ENCODE measurements at places on chromosomes 2 and 18. TPM values are rescaled to one million over a fixed set of nuclear protein-coding genes. Genes with fewer than 3 reads are reported as not detected.

The OTOS gene
- total RNA-seq = not detected

The DNAJC5G gene
- not detected for total RNA-seq

The NETO1 gene
- not detected for total RNA-seq

The MROH2A gene
- not detected for total RNA-seq

The MTCL1 gene
- total RNA-seq = 5.3 TPM

The CDH20 gene
- 4.4 TPM for total RNA-seq

The IL36RN gene
- not detected for total RNA-seq

The DCDC2C gene
- not detected for total RNA-seq

The LIMS2 gene
- total RNA-seq = 20.9 TPM

The VWC2L gene
- total RNA-seq = not detected

The POTEC gene
- total RNA-seq = not detected

The ZSCAN30 gene
- total RNA-seq = 11.8 TPM

The GAL3ST2 gene
- total RNA-seq = 0.16 TPM

The PJVK gene
- 1.5 TPM for total RNA-seq

The MDH1 gene
- total RNA-seq = 413 TPM

The UGT1A5 gene
- not detected for total RNA-seq

The CHRND gene
- 58.8 TPM for total RNA-seq

The MEP1B gene
- total RNA-seq = not detected

The PDE11A gene
- total RNA-seq = 39.7 TPM

The SPC25 gene
- total RNA-seq = not detected

The TMEFF2 gene
- total RNA-seq = not detected

Data from psoas muscle (tissue), 8 donors.